ENCODE measurements at places on chromosomes 13 and 19.

- peak; percentile 42 for DNase-seq
Measured at GRCh38 chr13:76293346-76293745, 592.9 kb downstream of the KCTD12 start.

GRCh38 chr13:42279986-42280385 lies 8.0 kb downstream of the AKAP11 start:
- DNase-seq: no peak

- DNase-seq: no peak
Measured at GRCh38 chr13:30873499-30873898, 32.6 kb upstream of the MEDAG start.

DNA sequence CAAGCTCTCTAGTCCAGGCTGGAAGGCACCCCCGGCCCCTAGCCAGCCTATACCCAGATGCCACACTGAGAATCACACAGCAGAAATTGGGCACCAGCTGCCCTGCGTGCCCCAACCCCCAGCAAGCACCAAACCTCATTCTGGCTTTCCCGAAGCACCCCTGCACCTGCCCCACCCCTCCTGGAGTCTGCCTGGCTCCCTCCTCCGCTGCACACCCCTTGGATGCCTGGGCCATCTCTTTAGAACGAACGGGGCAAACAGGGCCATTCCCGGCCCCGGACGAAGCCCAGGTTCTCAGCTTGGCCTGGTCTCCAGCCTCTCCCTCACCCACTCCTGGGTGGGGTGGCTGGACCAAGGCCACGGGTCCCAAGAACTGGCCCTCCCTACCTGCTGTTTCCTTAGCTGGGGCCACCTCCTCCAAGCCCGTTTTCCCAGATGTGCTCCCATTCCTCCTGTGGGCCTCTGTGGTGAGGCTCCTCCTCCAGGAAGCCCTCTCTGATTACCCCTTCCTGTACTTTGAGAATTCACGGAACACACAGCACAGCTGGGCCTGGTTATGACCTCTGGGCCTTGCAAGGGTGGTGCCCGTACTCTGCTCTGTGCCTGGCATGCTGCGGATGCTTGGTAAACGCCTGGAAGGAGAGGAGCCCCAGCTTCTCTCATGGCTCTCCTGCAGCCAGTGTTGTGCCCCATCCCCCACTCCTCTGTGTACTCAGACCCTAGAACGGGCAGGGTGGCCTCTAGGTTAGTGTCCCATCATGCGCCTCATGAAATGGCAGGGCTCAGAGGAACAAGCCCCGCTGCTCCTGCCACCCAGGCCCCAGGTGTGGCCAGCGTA lies 21.4 kb downstream of the CEBPG start:
- DNase-seq: no peak

DNA sequence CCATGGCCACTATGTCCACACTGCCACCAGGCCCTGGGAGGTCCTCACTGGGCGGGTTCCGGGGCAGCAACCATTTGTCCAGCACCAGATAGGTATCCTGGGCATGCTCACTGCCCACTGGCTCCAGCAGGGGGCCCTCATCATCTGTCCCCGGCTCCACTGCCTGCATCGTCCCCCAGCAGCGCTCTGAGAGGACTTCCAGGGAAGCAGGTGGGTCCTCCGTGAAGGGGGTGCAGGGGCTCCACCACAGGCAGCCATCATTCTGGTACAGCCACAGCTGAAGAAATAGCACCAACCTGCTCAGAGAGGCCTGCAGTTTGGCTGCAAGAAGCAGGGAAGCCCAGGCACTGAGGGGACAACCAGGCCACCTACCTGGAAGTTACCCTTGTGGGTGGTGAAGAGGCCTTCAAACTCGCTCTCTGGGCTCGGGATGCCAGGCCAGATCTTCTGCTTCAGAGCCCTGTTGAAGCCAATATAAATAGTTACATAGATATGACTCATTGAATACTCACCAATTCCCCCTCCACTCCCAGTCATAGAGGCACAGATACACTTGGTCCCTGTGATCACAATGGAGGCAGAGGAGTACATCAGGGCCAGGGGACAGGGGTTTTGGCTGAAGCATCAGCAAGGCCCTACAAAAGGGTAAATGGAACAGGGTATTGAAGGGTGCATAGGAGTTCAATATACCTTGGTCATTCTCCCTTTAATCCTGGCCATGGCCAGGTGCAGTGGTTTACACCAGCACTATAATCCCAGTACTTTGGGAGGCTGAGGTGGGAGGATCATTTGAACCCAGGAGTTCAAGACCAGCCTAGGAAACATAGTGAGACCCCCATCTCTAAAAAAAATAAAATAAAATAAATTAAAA lies 4.1 kb downstream of the SWSAP1 start:
- DNase-seq: peak; percentile 79

GRCh38 chr19:34208291-34208884 lies 36.1 kb downstream of the LSM14A start:
- DNase-seq: no peak

GRCh38 chr19:46000491-46001246 lies 5.4 kb downstream of the CCDC61 start:
- DNase-seq: no peak

GRCh38 chr19:49567861-49568441 lies 12.4 kb downstream of the NOSIP start:
- DNase-seq: no peak

Measured in mesenchymal stem cell (in vitro differentiated cells and primary cell).